ENCODE measurements at places on chromosomes 11 and 22.

DNA sequence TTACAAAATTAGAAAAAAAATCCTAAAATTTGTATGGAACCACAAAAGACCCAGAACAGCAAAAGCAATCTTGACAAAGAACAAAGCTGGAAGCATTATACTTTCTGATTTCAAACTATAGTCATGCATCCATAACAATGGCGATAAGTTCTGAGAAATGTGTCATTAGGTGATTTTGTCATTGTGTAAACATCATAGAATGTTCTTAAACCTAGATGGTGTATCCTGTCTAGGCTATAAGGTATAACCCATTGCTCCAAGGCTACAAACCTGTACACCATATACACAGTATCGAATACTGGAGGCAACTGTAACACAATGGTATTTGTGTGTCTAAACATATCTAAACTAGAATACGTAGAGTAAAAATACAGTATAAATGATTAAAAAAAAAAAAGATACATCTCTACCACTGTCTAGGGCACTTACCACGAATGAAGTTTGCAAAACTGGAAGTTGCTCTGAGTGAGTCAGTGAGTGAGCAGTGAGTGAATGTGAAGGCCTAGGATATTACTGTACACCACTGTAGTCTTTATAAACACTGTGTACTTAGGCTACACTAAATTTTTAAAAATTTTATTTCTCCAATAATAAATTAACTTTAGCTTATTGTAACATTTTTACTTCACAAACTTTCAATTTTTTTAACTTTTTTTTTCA, 18.1 kb upstream of the SC5D start:
- ATAC-seq: no peak

DNA sequence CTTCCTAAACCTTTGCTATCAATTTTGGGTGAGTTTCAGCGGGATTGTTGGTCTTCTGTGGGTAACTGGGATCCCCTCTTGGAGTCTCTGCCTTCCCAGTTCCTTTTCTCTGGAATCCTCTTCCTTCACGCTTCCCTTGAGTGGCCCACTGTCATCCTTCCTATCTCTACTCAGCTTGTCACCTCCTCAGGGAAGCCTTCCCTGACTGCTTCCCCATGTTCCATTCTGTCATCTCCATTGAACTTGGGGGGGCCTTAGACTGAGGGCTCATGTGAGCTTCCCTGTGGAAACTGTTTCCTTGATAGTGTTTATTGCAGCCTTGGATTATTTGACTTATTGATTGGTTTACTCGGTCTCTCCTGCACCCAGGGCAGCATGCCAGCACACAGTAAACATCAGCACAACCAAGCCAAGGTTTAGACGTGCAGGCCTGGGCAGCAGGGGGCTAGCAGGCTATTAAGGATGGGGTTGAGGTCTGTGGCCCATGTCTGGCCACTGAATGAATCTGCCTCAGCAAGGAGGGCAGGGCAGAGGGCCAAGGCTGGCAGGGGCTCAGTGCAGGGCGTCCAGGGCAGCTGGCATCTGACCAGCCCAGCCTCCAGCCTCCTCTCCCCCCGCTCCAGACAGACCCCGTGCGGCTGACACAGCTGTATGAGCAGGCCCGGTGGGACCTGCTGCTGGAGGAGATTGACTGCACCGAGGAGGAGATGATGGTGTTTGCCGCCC, 7.2 kb downstream of the TRPT1 start:
- ATAC-seq: no peak

DNA sequence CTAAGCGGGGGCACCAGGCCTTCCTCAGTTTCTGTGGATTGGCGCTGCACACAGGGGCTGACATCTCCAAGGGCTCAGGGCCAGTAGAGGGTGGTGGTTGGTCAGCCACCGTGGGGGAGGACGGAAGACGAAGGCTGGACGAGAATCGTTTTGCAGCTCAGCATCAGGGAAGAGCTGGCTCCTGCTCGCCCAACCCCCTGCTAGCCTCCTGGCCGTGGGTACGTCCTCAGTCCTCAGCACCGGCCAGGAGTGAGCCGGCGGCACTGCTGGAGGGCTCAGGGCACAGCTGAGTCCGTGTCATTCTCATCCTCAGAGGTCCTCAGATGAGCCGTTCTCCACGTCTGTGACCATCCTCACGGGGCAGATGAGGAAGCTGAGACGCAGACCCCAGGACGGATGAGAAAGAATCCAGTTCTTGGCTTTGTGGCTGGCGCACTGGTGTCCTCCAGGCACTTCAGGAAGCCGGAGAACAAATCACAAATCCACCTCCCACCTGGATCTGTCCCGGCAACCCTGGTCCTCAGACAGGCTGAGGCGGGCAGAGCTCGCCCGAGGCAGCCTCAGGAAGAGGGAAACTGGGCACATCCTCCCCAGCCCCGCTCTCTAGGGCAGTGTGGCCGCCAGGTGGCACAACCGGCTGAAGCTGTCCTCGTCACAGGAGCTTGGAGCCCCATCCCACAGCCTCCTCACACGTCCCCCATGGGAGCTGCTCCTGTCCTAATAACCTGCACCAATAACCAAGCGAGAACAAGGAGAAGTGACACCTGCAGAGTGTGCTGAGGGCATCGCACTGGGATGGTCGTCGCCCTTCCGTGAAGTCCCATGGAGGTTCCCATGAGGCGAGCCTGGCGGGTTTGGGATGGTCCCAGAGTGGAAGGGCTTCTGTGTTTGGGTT, 393.7 kb downstream of the BRD1 start:
- no peak for ATAC-seq

DNA sequence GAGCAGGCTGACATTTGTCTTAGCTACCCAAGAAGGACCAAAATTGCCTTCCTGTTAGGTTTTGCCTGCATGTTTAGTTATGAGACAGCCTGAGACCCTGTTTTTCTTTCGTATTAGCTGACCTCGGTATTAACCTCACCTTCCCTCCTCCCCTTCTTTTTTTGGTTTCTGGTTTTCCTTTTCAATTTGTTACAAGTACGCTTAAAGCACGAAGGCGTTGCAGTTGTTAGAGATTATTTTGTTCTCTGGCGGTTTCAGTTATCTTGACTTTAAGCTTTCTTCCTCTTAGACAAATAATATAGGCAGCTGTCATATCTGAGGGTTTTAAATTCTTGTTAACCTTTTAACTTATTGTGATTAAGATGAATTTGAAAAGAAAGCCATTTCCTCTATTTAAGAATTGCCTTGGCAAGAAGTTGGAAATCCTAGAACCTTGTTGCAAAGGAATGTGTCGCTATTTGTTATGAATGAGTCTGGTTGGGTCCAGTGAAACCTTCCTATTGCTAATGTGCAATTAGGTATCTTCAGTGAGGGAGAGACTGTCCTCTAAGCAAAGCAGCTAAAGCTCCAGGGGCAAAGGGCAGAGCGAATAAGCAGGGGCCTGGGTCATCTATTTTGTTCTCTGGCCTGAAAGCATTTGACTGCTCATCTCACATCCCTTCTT, 45.7 kb downstream of the PACS1 start:
- no peak for ATAC-seq

GRCh38 chr11:109197656-109198055, 224.3 kb upstream of the C11orf87 start:
- no peak for ATAC-seq

DNA sequence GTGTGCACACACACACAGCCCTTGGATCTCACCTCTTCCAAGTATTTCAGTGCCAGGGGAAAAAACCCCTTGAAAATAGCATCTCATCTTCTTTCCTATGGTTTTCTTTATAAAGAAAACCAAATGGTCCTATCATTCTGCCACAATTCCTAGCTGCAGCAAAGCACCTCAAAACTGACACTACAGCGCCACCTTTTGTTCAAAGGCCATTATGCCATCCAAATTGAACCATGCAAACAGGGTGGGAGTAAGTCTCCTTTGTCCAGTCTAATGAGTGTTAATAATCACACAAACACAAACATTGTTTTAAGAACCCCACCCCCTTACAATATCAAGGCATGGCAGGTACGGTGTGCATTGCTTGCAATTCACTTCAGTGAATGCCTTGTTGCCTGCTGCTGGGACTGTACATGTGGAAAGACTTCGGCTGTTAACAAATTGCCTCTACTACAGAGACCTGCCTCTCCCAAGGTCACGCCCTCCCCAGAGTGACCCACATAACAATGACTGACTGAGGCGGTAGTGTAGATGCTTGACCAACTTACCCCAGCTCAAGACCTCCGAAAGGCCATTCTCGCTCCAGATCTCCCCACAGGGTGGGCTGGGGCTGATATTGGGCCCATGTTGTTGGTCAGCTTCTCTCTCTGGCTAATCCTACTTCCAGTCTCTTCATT, 31.7 kb downstream of the FAM181B start:
- no peak for ATAC-seq

- ATAC-seq: no peak
Measured at GRCh38 chr22:20567371-20567847, 60.0 kb downstream of the MED15 start.

DNA sequence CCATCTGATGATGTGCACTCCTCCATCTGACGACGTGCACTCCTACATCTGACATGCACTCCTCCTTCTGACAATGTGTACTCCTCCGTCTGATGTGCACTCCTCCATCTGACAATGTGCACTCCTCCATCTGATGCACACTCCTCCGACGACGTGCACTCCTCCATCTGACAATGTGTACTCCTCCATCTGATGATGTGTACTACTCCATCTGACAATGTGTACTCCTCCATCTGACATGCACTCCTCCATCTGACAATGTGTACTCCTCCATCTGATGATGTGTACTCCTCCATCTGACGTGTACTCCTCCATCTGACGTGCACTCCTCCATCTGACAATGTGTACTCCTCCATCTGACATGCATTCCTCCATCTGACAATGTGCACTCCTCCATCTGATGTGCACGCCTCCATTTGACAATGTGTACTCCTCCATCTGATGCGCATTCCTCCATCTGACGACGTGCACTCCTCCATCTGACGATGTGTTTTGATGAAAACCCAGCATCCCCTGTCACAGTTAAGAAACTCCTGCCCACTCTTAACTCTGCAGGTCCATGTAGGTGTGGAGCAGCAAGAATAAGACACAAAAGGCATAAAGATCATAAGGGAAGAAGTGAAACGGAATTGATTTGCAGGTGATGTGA, 9.7 kb upstream of the IL17REL start:
- no peak for ATAC-seq

GRCh38 chr22:41873391-41873790, 40.5 kb downstream of the SREBF2 start:
- ATAC-seq: no peak

- ATAC-seq: no peak
Measured at GRCh38 chr11:134361661-134362060, 29.9 kb downstream of the GLB1L2 start.

- peak; percentile 51 for ATAC-seq
Measured at GRCh38 chr22:31229402-31230079, 17.4 kb downstream of the LIMK2 start.

- peak; percentile 39 for ATAC-seq
Measured at GRCh38 chr11:65781152-65781961, 581 bp upstream of the AP5B1 start.

- ATAC-seq: no peak
Measured at GRCh38 chr11:3015796-3016195, 23.7 kb upstream of the NAP1L4 start.

DNA sequence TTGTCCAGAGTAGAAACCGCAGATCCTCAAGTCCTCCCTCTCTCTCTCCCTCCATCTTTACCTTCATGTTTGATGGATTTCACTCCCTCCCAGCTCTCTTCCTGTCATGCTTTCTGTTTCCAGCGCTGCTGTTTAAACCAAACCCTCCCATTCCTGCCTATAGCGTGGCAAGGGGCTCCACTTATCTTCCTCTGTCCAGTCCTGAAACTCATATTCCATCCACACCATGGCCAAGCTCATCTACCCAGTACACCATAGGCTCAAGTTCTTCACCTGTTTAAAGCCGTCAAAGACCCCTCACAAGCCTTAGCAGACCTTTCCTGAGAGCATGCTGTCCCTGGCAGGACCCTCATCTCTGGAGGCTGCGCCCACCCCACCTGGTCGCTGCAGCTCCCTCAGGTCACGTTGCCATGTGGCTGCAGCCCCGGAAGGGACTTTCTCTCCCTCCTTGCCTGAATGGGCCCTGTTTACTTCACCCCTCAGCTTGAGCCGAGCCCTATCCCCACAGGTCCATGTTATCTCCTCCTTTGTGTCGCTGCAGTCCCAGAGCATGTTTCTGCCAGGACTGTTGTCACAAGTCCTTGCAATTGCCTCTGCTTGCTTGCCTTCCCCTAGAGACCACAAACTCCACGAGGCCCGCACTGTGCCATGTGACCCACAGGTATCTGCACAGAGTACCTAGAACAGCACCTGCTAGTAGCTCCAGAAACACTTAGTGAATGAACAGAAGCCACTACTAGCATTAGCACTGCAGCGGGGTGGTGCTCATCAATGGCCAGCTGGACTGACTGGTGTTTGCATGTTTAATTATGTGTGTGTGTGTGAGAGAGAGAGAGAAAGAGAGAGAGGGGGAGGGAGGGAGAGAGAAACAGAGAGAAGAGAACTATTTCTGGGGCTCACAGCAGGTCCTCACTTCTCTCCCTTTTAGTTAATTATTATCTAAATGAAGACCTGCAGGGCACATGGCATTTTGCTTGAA, 149.4 kb upstream of the SNX19 start:
- ATAC-seq: no peak

DNA sequence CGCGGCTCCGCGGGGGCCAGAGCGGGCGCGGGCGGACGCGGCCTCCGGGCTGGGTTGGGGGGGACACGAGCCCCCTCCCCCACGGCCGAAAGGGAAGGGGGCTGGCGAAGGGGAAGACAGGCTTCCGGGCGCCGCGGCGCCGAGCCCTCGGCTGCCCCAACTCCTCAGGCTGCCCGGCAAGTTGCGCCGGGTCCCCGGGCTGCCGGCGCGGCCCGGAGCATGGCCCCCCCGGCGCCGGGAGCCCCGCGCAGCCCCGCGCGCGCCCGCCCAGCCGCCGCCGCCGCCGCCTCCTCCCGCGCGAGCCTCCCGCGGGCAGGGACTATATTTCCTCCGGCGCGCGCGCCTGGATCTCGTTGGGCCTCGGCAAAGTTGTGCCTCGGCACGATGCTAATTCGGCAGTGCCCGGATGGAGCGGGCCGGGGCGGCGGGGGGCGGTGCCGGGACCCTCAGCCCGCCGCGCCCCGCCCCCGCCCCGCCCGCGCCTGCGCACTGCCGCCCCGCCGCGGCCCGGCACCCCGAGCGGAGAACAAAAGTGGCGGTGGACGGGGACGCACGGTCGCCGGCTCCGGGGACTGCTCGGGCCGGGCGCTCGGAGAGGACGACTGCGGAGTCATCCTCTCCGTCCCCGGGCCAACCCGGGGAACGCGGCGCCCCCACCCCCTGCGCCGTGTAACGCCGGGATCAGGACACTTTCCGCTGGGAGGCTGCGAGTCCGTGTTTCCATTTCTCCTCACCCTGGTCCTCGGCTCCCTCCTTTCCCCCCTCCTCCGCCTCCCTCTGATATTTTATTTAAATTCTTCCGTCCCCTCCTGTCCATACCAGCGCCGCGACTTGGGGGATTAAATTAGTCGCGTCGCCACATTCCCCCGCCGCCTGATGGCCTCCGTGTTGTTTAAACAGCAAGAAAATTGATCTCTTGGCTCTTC, at the start of gene PHF21B:
Gene PHF21B, minus strand, starts transcription at position 400 of the 926 bp plus-strand sequence. CDS start 456 bp downstream, outside the sequence.
- peak; percentile 51 for ATAC-seq

- ATAC-seq: peak; percentile 92
Measured at GRCh38 chr11:68297812-68298658, 14.4 kb upstream of the LRP5 start.
